ENCODE measurements at places on chromosomes 4 and X. TPM values are rescaled to one million over a fixed set of nuclear protein-coding genes. Genes with fewer than 3 reads are reported as not detected.
A peak's percentile ranks its signal among the peaks of the same experiment; 100 is the strongest.

DNA sequence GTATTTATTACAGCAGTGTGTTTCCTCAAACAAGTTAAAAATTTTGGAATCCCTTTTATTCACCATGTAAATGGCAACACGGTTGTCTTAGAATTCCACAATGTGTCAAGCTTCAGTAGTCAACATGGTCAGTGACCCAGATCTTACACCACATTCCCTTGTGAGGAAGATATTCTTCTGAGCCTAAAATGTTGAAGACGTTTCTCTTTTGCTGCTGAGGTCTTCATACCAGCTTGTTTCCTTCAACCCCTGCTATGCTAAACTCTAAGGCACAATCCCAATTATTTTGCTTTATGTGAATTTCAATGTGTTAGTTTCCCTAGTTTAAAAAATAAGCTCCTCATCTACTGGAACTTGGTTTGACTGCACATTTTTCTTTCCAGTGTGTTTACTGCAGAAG is 17.6 kb upstream of the LDB2 start:
- no peak overlapping the region for H3K27ac ChIP-seq
- no peaks in the 10 kb centered on the region for H3K27me3 ChIP-seq
- H3K4me3 ChIP-seq = no peak overlapping the region

Gene ZNF141
- 8.4 TPM for total RNA-seq

DNA sequence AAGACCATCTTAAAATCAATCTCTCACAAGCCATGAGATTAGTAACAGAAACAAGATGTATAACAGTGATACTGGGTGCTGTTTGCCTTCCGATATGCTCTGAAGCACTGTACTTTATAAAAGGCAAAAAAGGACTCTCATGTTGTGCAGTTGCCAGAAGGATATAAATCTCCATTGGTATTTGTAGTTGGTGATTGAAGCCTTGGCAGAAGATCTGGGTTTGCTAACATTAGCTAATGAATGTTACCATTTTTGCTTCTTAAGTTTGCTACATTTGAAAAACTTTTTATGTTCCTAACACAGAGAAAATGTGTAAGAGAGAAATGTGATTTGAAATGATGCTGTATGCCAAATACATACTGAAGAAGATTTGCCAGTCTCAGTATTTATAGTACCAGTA is 44.4 kb downstream of the RAP1GDS1 start:
- no peaks in the 10 kb centered on the region for H3K27me3 ChIP-seq
- no peaks in the 10 kb centered on the region for H3K36me3 ChIP-seq
- DNase-seq = no peak
- H3K4me3 ChIP-seq = no peak overlapping the region

Gene RAB33A
- total RNA-seq = 1.7 TPM

DNA sequence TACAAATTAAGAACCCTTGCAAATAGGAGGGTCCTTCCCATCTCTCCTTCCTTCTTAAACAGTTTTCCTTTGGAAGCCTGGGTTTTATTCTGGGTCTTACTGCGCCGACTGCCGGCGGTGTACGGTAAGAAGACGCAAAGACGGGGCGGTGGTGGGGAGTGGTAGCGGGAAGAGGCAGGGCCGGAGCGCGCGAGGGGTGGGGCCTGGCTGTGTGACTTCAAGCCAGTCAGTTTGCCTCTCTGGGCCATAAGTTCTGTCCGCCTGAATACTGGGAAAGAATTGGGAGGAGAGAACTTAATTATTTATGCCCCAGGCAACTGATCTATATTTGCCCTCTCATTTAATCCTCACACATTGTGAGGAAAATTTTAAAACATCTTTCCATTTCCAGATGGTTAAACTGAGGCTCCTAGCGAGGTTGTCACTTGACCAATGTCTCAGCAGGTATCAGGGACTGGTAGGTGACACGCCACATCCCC is 726 bp upstream of the KANTR start:
- no peaks in the 10 kb centered on the region for H3K27me3 ChIP-seq
- peak overlapping the region; percentile 59 for H3K4me3 ChIP-seq

Gene NAP1L5
- 3.9 TPM for total RNA-seq

Gene KLHL13
- 3.1 TPM for total RNA-seq

- DNase-seq = no peak
- H3K36me3 ChIP-seq = no peaks in the 10 kb centered on the region
- no peak overlapping the region for H3K4me3 ChIP-seq
- peaks cover 14% of the 10 kb centered on the region for H3K27me3 ChIP-seq
- no peaks in the 10 kb centered on the region for H3K4me1 ChIP-seq
Measured at GRCh38 chr4:121769341-121769740, 4.4 kb upstream of the SMIM43 start.

DNA sequence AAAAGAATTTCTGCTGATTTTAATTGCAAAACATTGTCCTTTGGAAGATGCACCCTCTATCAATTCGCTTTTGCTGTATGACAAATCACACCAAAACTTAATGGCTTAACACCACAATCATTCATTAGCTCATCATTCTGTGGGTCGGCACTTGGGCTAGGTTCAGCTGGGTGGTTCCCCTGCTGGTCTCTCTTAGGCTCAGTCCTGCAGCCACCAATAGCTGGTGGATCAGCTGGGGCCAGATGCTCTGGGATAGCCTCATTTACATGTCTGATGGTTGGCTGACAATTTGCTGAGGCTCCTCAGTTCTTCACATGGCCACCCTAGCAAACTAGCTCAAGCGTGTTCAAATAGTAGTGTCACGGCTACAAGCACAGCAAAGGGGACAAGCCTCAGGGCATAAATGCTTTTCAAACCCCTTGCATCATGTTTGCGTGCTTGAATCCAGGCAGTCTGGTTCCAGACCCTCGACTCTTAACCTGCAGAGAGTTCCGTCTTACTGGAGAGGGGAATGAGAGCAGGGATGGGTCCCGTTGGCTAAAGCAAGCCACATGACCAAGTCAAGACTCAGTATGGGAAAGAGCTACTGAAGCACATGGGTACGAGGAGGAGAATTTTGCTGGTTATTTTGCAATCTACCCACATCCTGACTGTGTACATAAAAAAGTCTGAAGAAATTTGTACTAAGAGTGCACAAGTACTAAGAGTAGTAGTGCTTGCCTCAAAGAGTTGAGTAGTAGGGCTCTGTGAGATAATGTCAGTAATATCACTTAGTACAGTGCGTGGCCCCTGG is 7.5 kb upstream of the ACSL1 start:
- no peak overlapping the region for H3K4me3 ChIP-seq
- no peaks in the 10 kb centered on the region for H3K36me3 ChIP-seq
- no peaks in the 10 kb centered on the region for H3K4me1 ChIP-seq
- no peak for DNase-seq
- no peak overlapping the region for H3K27ac ChIP-seq

GRCh38 chr4:153260132-153260531 is 55.9 kb downstream of the TRIM2 start:
- H3K27me3 ChIP-seq = no peaks in the 10 kb centered on the region
- H3K27ac ChIP-seq = no peak overlapping the region
- H3K4me3 ChIP-seq = no peak overlapping the region
- H3K4me1 ChIP-seq = peaks cover 8% of the 10 kb centered on the region
- no peaks in the 10 kb centered on the region for H3K36me3 ChIP-seq

Gene PPARGC1A
- total RNA-seq = 0.53 TPM

DNA sequence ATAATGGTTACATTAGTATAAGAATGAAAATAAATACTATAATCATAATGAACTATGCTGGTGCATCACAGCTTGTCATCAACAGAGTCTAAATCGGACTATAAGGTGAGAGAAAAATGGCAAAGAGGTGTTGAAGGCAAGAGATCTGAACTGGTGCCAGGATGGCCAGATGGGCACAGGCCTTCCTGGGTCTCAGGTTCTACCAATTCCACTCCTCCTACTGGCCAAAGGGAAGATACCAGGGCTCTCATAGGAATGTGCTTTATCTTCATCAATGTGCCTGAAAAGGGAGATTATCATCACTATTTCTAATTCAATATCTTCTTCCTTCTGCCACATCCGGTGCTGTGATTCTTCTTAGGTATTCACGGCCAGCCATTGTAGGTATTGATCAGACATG is 107.6 kb downstream of the GASK1B start:
- H3K4me3 ChIP-seq = no peak overlapping the region
- no peaks in the 10 kb centered on the region for H3K27me3 ChIP-seq
- DNase-seq = no peak
- H3K27ac ChIP-seq = no peak overlapping the region
- H3K4me1 ChIP-seq = no peaks in the 10 kb centered on the region
- H3K36me3 ChIP-seq = no peaks in the 10 kb centered on the region

DNA sequence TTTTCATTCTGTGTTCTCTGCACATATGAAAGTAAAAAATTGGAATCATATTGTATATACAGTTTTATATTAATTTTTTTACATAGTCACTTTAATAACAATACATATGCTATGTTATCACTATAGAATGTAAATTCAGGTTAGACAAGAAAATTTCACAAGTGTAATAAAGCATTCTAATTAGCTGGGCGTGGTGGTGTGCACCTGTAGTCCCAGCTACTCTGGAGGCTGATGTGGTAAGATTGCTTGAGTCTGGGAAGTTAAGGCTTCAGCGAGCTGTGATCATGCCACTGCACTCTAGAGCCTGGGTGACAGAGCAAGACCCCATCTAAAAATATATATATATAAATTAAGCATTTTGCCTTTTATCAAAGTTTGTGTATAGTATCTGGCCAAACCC is 95.7 kb downstream of the ANXA3 start:
- no peaks in the 10 kb centered on the region for H3K27me3 ChIP-seq
- H3K4me1 ChIP-seq = peaks cover 27% of the 10 kb centered on the region
- no peak overlapping the region for H3K27ac ChIP-seq
- H3K4me3 ChIP-seq = no peak overlapping the region
- H3K36me3 ChIP-seq = no peaks in the 10 kb centered on the region

- no peak for DNase-seq
- H3K36me3 ChIP-seq = no peaks in the 10 kb centered on the region
- H3K27ac ChIP-seq = no peak overlapping the region
- H3K4me1 ChIP-seq = peaks cover 31% of the 10 kb centered on the region
- no peak overlapping the region for H3K4me3 ChIP-seq
Measured at GRCh38 chrX:154714925-154715324, 36.0 kb downstream of the GAB3 start.

- no peak for DNase-seq
- H3K27ac ChIP-seq = no peak overlapping the region
- H3K36me3 ChIP-seq = no peaks in the 10 kb centered on the region
- H3K4me1 ChIP-seq = no peaks in the 10 kb centered on the region
- no peak overlapping the region for H3K4me3 ChIP-seq
- no peaks in the 10 kb centered on the region for H3K27me3 ChIP-seq
Measured at GRCh38 chrX:129125122-129125914, 398.0 kb downstream of the SMARCA1 start.

Gene DUSP9
- 0.20 TPM for total RNA-seq

Gene CWH43
- not detected for total RNA-seq

- H3K27me3 ChIP-seq = no peaks in the 10 kb centered on the region
- H3K36me3 ChIP-seq = no peaks in the 10 kb centered on the region
- H3K4me1 ChIP-seq = no peaks in the 10 kb centered on the region
- no peak overlapping the region for H3K4me3 ChIP-seq
Measured at GRCh38 chr4:27267339-27267969, 406.8 kb downstream of the STIM2 start.

DNA sequence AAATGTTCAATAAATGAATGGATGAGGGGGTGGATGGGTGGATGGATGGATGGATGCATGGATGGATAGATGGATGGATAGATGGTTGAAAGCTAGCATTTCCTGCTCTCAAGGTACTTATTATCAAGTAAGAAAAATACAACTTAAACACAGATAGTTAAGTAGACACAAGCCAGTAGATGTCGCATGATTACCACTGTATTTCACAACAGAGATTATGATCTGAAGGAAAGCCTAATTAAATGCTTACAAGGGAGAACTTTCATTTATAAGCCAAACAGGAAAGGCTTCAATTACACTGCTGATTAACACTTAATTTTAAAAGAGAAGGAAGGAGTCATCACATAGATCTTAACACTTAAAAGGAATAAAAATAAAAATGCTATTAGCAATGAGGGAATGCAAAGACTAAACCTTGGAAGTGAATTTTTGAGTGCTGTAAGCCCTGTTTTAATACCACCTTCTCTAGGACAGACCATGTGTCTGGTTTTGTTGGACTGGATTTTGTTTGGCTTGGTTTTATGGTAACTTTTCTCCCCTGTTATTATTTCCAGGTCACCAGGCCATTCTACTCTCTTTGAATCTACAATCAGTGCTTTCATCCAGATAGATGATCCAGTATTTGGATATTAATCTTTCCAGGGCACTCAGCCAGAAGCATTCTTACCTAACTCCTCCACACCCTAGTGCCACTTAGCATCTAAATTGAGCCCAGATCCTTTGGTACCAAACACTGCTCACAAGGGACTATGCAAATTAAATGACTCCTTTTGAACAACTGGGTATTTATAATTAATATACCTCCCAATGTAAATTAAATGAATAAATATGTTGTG is 75.5 kb upstream of the SLC39A8 start:
- H3K4me3 ChIP-seq = no peak overlapping the region
- no peaks in the 10 kb centered on the region for H3K27me3 ChIP-seq
- no peaks in the 10 kb centered on the region for H3K36me3 ChIP-seq
- no peaks in the 10 kb centered on the region for H3K4me1 ChIP-seq
- peak; percentile 4 for DNase-seq
- no peak overlapping the region for H3K27ac ChIP-seq

Gene AMTN
- not detected for total RNA-seq

DNA sequence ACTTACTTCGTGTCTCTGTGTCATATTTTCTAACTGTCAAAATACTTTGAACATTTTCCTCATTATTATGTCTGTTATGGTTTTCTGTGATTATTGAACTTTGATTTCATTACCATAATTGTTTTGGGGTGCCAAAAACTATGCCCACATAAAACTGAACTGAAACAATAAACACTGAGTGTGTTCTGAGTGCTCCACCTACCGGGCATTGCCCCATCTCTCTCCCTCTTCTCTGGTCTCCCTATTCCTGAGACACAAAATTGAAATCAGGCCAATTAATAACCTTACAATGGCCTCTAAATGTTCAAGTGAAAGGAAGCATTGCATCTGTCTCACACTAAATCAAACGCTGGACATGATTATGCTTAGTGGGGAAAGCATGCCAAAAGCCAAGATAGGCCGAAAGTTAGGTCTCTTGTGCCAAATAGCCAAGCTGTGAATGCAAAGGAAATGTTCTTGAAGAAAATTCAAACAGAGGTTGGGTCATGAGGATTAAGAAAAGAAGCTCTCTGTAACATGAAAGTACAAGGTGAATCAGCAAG is 972.3 kb downstream of the PCDH7 start:
- no peaks in the 10 kb centered on the region for H3K4me1 ChIP-seq
- H3K4me3 ChIP-seq = no peak overlapping the region
- DNase-seq = no peak
- H3K27ac ChIP-seq = no peak overlapping the region
- no peaks in the 10 kb centered on the region for H3K36me3 ChIP-seq
- H3K27me3 ChIP-seq = no peaks in the 10 kb centered on the region

- no peaks in the 10 kb centered on the region for H3K36me3 ChIP-seq
- H3K4me3 ChIP-seq = no peak overlapping the region
- H3K4me1 ChIP-seq = no peaks in the 10 kb centered on the region
- no peaks in the 10 kb centered on the region for H3K27me3 ChIP-seq
- no peak for DNase-seq
Measured at GRCh38 chr4:87559090-87559837, 30.1 kb upstream of the SPARCL1 start.

GRCh38 chr4:118284169-118284568 is 68.6 kb downstream of the PRSS12 start:
- no peak overlapping the region for H3K4me3 ChIP-seq
- no peaks in the 10 kb centered on the region for H3K27me3 ChIP-seq
- H3K4me1 ChIP-seq = peaks cover 24% of the 10 kb centered on the region
